ENCODE measurements at places on chromosomes 1 and 21. TPM values are rescaled to one million over a fixed set of nuclear protein-coding genes. Genes with fewer than 3 reads are reported as not detected.

The MYOM3 gene
- not detected for total RNA-seq

The CLCA4 gene
- not detected for total RNA-seq

The CELA3A gene
- not detected for total RNA-seq

DNA sequence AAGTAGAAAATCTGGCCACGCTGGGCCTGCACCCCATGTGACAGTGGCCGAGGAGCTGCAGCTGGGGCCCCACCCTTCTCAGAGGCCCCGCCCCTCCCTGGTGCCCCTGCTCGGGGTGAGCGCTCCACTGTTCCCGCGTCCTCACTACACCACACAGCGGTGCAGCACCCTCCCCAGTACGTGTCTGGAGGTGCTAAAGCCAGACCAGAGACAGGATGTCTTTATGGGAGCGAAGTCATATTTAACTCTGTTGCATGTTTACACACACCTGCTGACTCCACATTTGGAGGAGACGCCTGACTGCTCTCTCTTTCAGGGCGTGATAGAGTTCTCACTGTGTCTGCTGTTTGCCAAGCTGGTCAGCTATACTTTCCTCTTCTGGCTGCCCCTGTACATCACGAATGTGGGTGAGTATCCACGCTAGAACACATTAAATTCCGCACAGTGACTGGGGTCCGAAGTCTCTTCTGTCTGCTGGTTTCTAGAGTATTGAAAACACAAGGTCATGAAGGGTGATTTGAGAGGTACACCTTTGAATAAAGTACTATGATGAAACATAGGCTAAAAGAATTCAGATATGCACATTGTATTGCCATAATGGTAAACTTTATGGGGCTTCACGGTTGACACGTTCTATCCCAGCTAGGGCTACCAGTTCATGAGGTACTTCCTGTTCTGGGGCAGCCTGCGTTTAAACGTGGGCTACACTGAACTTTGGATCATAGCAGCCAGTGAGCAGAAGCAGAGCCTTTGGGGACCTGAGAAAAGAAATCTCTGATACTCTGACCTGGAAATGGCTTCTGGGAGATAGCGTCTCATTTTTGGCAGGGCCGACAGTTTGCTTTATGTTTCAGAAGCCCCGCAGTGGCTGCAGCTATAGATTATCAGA is 48.4 kb downstream of the SLC37A1 start:
- DNase-seq = no peak

- no peak for DNase-seq
Observed at GRCh38 chr21:35476621-35477395, 427.7 kb upstream of the RUNX1 start.

The TSSK3 gene
- total RNA-seq = 0.70 TPM

DNA sequence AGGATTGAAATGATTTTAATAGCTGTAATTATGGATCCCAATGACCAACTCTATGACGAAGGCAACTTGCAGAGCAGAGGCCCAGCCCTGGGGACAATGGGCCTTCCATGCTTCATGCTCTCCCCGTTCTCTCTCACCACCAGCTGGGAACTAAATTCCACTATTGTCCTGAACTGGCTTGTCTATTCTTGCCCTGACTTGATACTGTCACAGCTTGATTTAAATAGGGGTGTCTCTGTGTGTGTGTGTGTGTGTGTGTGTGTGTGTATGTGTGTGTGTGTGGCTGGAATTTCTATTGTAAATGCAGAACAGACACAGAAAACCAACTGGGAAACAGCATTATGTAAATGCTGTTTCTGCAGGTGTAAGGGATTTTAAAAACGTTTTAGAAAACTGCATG is 57.0 kb downstream of the SLC22A15 start:
- DNase-seq = no peak

DNA sequence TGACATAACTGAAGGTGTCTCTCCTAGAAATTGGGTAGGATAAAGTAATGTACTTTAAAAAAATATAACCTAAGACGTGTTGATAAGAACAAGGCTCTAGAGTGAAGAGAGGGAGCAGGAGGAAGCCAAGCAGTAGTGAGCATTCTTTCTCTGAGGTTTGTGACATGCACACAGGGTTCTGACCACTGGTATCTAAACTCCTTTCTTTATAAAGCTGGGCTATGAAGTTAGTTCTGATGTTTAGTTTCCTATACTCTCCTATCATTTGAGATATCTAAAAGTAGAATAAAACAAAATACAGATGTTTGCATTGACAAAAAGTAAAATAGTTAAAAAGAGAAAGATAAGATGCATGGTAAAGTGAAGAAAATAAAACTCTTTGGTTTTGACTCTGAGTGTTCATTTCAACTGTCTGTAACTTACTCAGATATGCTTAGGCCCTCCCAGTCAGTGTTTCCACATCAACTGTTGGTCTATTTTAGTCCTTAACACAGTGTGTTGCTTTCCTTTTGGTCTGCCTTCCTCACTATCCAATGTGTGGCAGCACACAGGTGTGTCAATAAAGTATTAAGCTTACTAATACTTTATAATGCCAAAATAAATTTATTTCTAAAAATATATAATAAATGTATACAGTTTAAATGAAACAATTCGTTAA is 543.5 kb downstream of the PTPRC start:
- DNase-seq = no peak

All from activated CD4-positive, alpha-beta memory T cell treated with anti-CD3 and anti-CD28 coated beads, Interleukin-2, amount 10 ng/mL, durations not matched to agents 7 days and 5 days (primary cell).